Esophagus muscularis mucosa (tissue), 4 donors: ENCODE measurements at places on chromosomes 5 and 9.

DNA sequence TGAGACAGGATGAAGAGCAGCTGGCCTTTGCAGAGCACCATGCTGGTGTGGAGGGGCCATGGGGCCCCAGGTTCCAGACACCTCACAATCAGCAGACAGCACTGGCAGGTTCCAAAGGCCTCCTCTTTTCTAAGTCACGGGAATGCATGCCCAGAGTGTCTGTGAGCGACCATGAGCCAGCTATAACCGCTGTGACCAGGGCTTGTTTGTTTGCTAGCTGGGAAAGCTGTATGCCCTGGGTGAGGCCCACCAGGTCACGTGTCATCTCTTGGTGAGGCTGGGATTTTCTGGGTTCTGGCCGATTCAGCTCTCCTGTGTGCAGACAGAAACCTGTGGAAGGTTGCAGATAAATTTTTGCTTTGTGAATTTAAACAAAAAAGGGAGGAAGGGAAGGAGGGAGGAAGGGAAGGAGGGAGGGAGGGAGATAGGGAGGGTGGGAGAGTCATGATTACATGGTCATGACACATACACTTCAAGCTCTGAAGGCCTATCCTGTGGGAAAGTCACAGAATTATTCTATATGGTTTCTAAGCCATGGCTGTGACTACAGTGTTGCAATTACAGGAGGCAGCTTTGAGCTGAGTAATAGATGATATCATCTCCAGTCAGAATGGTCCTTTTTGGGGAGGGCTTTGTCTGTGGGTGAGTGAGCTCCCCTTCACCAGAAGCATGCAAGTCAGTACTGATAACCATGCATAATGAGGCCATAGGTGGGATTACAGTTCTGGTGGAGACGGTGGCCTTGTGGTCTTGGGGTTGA lies 37.2 kb downstream of the PAPPA start:
- no peak for DNase-seq

DNA sequence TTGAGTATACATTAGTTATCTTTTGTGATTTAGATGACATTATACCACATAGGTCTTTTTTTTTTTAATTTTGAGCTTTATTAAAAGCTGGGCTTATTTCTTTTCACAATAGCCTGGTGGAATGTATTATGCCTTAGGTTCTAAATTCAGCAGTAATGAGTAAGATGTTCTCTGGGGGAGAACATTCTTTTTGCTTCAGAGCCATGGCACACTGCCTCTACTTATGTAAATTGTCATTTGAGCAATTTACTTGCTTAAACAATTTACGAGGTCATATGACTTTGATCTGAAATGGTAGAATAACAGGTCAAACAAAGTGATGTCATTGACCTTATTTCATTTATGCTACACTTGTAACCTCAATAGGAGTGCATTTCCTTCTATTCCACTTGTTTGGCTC lies 154.2 kb downstream of the FOCAD start:
- DNase-seq = no peak

GRCh38 chr5:173339286-173339685 lies 11.1 kb upstream of the STC2 start:
- no peak for DNase-seq

DNA sequence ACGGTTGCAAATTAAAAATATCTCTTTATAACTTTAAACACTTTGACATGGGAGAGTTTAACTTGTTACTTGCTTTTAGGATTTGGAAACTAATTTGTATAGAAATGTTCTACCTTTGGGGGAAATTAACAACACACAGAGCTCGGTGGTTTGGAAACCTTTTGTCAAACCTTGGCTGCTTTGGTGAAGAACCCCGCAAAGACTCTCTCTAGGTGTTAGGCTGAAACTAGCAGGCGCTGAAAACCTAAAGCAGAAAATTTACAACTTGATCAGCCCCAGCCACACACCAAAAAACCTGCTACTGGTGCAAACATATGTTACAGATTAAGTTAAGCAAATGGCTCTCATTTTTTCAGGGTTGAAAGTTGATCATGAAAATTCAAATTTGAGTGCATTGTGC lies 25.8 kb downstream of the NR2F1 start:
- no peak for DNase-seq

- DNase-seq = no peak
These were observed 48.4 kb upstream of the PWWP2A start for GRCh38 chr5:160167624-160168165.

GRCh38 chr9:80125731-80126264 lies 554.0 kb downstream of the TLE4 start:
- no peak for DNase-seq

DNA sequence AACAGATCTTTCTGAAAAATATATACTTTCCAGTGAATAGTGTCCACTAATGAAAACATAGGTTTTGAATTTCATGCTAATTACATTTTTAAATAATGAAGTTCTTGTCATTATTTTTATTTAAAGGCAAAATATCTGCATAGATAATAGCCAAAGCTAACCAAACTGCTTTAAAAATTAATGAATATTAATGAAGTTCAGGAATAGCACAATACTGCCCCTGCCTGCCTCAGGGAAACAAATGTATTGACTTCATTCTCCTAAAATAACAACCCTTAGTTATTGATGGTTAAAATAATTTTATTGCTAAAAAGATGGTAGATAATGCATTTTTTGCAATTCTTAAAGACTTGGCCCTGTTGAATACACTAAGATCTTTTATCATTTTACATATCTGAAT lies 103.6 kb upstream of the SSBP2 start:
- no peak for DNase-seq

- no peak for DNase-seq
These were observed 558 bp downstream of the GRPEL2 start for GRCh38 chr5:149345892-149346222.

DNA sequence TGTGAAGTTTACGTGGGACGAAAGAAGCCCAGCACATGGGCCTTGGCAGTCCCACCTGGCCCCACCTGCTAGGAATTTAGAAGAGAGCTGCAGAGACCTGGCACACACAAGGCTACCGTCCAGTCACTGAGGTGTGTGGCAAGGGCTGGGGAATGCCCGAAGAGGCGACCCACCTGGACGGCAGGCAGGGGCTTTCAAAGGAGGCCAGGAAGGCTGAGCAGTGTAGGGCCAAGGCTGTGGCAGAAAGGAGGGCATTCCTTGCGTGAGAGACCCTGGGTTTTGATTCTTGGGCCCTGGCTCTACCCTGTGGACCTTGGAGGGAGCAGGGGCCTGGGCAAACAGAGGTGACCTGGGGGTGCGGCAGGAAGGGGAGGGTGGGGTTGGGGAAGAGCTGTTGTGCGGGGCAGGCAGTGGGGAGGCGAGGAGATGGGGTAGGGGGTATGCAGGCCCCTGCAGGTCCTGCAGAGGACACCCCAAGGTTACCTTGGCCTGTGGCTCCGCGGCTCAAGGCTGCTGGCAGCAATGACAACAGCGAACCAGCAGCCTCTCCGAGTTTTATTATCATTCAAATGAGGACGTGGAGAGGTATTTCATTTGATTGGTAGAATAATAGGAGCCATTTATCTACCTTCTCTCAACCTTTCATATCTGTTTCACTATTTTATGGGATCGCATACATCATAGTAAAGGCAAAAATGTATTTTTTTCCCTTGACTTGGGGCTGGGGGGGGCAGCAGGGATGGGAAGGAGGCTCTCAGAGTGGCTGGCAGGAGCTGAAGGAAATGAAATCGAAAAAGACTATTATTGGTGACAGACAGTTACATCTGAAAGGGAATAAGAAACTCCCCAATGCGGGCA lies 24.8 kb downstream of the TSPAN17 start:
- no peak for DNase-seq

- DNase-seq = no peak
These were observed 78.8 kb downstream of the SPATA31C2 start for GRCh38 chr9:88059469-88059868.

DNA sequence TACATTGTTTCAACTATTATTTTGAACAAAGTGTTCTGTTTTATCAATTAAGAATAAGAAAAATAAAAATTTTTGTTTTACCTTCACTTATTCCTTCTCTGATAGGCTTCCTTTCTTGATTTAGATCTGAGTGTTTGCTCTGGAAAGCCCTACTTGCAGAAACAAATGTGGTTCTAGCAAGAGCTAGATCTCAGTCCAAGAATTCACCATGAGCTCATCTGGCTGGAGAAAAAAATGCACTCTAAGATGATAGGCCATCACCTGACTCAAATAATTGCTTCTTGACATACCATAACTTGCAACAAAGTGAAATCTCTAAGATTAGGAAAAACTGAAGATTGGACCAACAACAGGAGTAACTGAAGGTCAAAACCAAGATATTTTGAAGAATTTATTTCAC lies 6.3 kb upstream of the RLN2 start:
- DNase-seq = no peak

- DNase-seq = no peak
These were observed 121.7 kb upstream of the PITX1 start for GRCh38 chr5:135155616-135156214.

DNA sequence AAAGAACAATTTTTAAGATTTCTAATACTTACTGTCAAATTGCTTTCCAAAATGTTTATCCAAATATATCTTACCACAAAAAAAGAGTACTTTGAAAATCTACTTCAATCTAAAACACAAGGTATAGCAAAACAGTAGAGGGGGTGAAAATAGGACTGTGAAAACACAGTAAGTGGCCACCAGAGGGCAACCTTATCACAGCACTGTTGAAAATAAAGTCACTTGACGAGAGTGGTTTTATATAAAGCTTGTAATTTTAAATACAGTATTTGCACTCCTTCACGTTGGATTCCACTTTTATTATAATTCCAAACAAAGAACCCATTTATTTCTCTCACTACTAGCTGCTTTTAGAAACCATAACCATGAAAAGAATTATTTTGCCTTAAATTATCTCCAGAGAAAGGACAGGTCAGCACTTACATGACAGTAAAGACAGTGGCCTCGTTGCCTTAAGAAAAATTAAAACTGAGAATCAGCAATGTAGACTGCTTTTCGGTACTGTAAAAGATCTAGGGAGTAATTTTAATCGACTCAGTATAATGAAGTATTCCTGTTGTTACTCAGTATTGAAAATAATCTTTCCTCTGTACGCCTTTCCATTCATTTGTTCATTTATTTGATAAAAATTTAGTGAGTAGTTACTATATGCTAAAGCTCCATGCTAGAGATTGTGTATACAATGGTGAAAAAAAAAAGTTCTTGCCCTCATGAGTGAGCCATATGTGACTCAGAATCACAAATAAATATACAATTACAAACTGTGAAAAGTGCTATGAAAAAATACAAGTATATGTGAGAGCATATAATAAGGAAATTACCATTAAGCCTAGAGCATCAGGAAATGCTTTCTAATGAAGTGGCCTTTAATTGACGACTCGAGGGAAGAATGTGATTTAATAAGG lies 40.0 kb upstream of the CDK5RAP2 start:
- DNase-seq = no peak

DNA sequence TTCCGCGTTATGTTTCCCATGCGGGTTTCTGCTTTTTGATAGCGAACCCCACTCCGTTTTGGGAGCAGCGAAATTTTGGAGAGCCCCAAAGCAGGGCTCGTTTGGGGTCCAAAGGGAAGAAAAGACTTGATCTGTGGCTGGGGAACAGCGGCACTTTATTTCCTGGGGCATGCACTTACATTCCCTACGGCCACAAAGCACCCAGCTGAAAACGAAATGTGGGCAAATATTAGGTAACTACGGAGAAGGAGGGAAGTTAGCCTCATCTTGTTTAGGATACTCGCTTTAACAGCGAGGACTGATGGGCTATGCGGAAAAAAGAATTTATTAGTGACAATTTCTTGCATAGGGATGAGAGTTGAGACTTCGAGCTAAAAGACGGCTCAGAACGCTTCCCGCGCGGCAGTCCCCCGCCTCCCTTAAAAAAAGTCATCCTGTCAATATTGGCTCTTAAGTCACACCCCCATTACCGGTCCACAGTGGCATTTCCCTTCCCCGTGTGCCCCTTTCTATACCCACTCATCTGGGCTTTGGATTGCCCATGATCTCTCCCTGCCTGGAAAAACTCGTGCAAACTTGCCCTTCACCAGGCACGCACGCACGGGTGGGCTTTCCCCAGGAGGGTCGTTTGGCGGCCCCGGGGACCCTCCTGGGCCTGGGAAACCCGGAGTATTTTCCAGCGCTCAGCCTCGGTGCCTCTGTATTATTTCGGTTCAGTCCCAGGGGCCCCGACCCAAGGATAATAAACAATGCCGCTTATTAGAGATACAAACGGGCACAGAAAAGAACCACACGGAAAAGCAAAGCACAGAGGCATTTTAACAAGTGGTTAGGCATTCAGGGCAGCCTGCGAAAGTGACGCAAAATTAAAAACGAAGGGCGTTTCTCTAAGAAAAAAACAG lies 35.8 kb upstream of the NFIB start:
- DNase-seq = no peak

GRCh38 chr5:167785106-167785505 lies 506.3 kb upstream of the WWC1 start:
- DNase-seq = no peak

DNA sequence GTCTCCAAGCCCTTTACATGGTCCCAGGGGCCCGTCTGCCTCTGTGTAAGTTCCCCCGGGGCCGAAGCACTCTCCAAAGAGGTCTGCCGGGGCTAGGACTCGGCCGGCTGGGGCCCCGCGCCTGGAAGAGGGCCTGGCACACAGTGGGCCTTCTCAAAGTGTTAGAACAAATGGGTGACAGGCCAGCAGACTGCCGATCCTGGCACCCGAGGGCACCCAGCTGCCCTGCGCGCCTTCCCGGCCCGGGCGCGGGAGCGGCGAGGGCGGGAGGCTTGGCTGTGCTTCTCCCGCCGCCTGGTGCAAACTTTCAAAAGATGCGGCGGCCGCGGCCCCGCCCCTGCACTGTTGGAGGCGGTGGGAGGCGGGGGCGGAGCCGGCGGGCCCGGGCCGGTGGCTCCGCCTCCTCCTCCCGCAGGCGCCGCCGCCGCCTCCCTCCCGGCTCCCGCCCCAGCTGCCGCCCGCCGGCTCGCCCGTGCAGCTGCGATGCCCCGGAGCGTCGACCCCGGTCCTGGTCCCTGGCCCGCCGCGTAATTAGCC lies at the start of gene NEURL1B:
Gene NEURL1B, plus strand, starts transcription at position 442 of the 537 bp plus-strand sequence. CDS start 144 bp downstream, outside the sequence.
- no peak for DNase-seq

- DNase-seq = no peak
These were observed 75.2 kb downstream of the FCHO2 start for GRCh38 chr5:73030995-73031394.

- no peak for DNase-seq
These were observed 17.7 kb downstream of the LHX3 start for GRCh38 chr9:136187197-136187596.

DNA sequence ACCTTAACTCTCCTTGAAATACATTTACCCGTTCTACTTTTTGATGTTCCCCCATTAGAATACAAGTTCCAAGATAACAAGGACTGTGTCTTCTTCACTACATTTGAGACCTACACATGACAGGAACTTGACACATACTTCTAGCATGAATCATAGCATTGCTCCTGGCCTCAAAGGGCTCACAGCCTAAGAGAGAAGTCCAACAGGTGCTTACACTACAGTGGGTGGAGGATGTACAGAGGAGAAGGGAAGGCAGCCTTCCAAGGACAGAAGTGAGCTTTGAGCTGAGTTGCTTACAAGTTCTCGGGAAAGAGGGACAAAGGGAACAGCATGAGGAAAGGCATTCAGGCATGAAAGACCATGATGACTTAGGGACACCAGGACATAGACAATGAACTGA lies 56.9 kb upstream of the MSX2 start:
- DNase-seq = no peak

GRCh38 chr9:95045751-95046150 lies 271.8 kb downstream of the FANCC start:
- DNase-seq = no peak
